ENCODE measurements at places on chromosomes 6 and 20.

- no peak for DNase-seq
These were observed 11.9 kb downstream of the HINT3 start for GRCh38 chr6:125968493-125968892.

DNA sequence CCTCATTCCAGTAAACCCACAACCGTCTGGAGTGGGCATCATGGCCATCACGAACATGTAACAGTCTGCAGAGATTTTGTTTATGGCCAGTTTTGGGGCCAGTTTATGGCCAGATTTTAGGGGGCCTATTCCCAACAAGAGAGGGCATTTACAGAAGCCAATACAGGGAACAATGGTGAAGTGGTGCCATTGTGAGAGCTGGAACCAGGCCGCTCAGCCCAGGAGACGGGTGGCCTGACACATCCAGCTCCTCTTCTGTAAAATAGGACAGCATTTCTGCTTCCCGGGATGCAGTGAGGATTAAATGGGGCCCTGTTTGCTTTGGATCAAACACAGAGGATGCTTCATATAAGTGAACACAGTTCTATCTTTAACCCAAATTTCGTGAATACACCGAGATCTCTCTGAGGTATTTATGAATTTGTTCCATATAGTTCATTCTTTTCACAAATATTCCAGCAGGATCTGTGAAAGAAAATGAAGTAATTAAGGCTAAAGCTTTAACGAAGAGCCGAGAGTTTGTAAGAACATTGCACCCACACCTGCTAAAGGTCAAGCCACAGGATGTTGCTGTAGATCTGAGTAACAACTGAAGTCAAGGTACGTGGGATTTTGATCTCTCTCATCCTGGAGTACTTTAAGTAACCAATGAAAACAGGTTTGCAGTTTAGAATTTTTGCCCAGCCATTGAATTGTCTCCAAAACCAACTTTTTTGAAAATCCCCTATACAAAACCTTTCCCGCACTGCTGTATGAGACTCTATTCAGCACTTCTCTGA, 14.5 kb upstream of the SIRPG start:
- no peak for DNase-seq

- DNase-seq, result no peak
These were observed 34.6 kb downstream of the FBXO5 start for GRCh38 chr6:152948150-152948768.

GRCh38 chr6:145044641-145045246, 690.6 kb downstream of the EPM2A start:
- DNase-seq, result no peak

DNA sequence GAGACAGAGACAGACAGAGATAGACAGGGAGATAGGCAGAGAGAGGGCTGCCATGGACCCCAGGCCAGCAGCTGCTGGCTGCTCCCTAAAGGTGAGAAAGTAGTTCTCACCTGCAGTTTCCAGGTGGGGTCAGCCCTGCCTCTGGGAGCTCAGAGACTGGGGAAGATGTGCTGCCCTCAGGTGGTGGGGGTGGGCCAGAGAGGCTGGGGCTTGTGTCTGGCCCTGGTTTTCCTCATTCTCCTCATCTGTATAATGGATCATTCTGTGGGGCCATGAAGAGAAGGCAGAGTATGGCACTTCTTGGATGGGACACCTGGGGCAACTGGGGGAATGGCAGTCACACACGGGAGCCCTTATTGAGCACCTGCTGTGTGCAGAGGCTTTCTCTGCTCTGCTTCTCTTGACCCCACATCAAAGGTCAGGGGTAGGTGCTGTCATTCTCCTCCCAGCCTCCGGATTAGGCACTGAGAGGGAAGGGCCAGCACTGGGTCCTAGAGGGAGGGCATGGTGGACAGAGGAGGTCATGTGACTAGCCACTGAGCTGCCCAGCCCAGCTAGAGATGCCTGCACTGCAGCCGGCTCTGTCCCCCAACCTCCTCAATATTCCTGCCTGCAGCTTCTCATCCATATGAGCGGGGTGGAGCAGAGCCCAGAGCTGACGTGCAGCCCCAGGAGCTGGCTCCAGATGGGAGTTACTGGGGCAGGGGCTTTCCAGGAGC, 4.1 kb downstream of the ANGPT4 start:
- DNase-seq, result no peak

GRCh38 chr20:48295966-48296421, 510.7 kb upstream of the SULF2 start:
- DNase-seq, result no peak

DNA sequence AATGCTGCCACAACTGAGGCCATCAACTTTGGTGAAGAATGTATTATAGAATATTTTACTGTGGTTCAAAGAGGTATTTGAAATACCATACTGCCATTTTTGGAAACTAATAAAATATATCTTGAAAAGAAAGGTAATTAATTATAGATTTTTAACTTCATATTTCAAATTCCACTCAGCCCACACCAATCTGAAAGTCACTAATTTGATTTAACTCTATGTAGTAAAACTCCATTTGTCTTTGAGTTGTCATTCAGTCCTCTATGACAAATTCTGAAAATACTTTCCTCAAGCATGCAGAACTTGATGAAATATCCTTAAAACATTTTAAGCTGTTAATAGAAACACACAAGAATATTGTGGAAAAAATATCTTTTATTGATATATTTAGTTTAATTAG, 1196.7 kb upstream of the CITED2 start:
- no peak for DNase-seq

GRCh38 chr6:151763303-151763702, 44.2 kb upstream of the ESR1 start:
- DNase-seq, result no peak

GRCh38 chr6:44386929-44387345, 569 bp upstream of the CDC5L start:
- no peak for DNase-seq

- no peak for DNase-seq
These were observed 107.0 kb downstream of the ESR1 start for GRCh38 chr6:151914484-151914883.

DNA sequence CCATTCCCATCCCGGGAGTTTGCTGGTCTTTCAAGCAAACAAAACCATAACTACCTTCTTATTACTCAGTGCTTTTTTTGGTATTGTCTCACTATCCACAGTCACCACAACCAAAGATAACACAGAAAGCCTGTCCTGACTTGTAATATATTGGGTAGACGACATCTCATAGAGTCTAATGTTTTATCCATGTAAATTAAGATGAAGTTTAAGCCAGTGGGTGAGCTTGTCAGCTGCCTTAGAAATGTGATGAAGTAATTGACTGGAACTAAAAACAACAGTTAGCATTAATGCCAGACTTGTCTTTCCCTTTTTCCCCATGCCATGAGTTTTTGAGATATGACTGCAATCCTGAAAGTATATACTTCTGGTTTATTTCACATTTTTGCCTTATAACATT, 282.7 kb upstream of the PRDM1 start:
- DNase-seq, result no peak

DNA sequence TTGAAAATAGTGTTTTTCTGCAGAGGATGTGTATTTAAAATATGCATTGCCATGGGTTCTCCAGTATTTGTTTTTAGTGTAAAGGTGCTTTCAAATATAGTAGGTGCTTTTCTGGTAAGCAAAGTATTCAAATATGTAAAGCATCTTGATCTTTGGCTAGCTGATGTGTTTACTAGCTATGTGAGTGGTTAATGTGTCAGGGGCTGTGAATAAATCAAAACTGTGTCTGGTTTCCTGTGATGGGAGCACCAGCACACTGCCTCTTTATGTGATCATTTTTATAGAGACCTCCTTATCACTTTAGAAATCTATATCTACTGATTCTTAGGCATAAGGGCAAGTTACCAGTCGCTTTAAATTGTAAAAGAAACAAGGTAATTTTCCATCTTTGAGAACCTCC, 388.9 kb upstream of the MAN1A1 start:
- DNase-seq, result no peak

DNA sequence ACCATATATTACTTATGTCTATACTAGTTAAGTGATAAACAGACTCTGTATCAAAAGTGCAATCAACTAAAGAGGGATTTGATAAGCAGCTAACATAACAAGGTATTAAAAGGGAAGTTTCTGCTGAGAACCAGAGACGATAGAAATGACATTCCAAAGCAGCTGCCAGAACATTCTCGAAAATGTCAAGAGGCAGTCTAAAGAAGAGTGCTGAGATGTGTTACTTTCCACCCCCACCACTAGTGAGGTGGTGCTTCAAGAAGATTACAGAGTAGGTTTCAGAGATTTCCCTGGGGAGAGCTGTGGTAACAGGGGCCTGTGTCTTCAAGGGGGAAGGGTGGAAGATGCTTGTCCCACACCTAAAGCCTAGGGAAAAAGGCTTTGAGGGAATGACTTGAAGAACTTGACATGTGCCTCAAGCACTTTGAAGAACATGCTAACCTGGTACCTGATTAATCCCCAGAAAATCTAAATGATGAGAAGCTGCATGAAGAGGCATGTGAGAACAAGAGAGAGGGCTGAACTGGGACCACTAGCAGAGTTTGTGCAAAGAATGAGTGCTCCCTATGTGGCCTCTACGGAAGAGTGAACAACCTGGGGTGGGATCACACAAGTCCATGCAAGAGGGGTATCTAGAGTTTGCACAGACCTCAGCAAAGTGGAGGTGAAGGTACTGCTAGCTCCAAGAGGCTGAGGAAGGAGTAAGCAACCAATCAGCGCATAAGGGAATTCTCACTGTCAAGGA, 5.0 kb downstream of the FAM184A start:
- DNase-seq, result no peak

- DNase-seq, result no peak
These were observed 21.0 kb downstream of the TCF15 start for GRCh38 chr20:588932-589672.

DNA sequence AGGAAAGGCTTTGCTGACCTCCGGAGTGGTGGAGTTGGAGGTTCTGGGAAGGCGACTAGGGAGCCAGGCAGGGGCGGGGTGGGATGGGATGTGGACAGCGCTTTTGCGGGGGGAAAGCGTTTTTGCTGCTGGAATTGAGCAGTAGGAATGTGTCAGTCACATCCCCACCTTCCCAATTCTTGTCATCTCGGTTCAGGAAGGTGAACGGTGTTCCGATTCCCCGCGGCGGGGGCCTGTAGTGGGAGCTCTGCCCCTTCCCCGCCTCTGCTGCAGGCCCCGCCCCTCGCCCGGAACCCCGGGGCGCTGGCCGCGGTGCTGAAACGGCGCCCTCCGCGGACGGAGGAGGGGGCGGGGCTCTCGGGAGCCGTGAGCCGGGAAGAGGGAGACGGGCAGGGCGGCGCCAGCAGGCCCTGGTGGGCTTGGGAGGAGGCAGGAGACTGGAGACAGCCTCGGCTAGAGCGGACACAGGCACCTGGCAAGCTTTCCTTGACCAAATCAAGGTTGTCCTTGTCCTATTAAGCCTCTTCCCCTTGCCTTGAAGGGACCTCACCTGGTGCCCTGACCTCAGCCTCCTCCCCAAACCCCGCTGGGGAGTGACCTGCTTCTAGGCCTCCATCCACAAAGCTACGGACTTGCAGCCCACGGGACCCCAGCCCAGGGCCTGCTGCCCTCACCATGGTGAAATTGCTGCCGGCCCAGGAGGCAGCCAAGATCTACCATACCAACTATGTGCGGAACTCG, at the start of gene LHFPL5:
Gene LHFPL5 (plus strand): TSS at position 357 of the 741 bp plus-strand sequence. CDS start 319 bp downstream, at position 676.
- no peak for DNase-seq

GRCh38 chr6:157962601-157963302, 18.9 kb upstream of the SYNJ2 start:
- no peak for DNase-seq

- DNase-seq, result no peak
These were observed 11.5 kb downstream of the RNF146 start for GRCh38 chr6:127277878-127278843.

GRCh38 chr6:161130541-161130940, 139.0 kb downstream of the MAP3K4 start:
- no peak for DNase-seq

DNA sequence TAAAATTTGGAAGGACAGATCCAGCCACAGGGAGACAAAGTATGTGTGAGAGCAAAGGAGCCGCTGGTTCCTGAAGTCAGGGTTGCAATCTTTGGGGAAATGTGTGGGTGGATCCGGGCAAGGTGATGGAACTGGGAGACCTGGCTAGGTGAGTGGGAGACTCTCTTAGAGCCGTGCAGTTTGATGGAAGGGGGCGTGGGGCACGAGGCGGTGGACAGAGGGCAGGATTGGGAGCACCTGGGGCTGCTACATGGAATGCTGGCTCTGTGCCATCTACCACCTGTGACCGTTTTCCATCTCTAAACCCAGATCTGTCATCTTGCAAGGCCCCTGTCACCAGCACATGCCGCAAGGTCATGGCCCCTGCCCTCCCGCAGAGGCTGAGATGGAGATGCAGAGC, 268.4 kb downstream of the SMOC2 start:
- DNase-seq, result no peak

- DNase-seq, result no peak
These were observed 51.5 kb upstream of the E2F3 start for GRCh38 chr6:20350215-20350614.

GRCh38 chr6:105373481-105373880, 29.4 kb downstream of the PREP start:
- no peak for DNase-seq

GRCh38 chr20:46913329-46914044, 18.8 kb downstream of the EYA2 start:
- DNase-seq, result no peak

- no peak for DNase-seq
These were observed 76.8 kb downstream of the TTLL2 start for GRCh38 chr6:167401525-167402194.

GRCh38 chr20:2430538-2430937, 40.1 kb downstream of the SNRPB start:
- no peak for DNase-seq

DNA sequence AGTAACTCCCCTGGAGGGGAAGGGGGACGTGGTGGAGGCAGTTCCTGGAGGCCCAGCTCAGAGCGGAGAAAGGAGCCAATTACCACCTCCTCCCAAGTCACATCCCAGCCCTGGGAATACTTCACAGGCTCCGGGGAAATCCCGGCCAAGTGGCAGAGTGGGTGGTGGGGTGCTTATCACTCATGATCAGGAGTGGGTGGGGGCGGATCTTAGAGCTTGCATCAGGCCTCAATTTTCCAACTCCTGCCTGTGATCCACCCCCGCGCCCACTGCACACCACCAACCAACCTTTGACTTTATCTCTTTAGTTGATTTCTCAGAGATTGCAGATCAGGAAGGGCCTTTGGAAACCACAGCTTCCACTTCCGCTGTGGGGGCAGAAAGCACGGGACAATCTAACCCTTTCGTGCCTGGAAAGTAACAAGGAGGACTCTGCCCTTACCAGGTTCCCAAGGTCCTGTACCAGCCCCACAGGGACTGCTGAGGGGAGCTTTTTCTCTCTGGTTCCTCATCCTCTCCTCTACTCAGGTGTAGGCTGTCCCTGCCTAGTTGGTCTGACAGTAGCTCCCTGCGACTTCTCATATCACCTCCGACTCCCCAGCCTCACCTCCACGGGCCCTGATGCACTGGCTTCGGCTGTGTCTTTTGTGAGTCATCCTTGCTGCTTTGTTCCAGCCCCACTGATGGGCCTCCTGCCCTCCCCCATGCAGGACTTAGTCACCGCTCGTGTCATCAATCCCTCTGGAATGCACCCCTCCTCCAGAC, 24.9 kb upstream of the IER3 start:
- DNase-seq, result peak; percentile 69

GRCh38 chr20:64064145-64064698, 1.2 kb downstream of the TCEA2 start:
- no peak for DNase-seq

All from stimulated activated CD8-positive, alpha-beta memory T cell treated with anti-CD3 and anti-CD28 coated beads, Interleukin-12 subunit alpha, Interleukin-12 subunit beta, amount 100 ng/mL, for 4 hours (primary cell).